ENCODE measurements at places on chromosomes 2 and 18.

- DNase-seq, result no peak
Observed at GRCh38 chr2:189582140-189582808, 1.7 kb upstream of the SLC40A1 start.

- DNase-seq, result no peak
Observed at GRCh38 chr2:20015482-20016083, 3.1 kb upstream of the MATN3 start.

- no peak for DNase-seq
Observed at GRCh38 chr2:129721236-129721635, 258.2 kb upstream of the RAB6C start.

GRCh38 chr2:144946263-144946662 is 426.3 kb upstream of the ZEB2 start:
- no peak for DNase-seq

- DNase-seq, result no peak
Observed at GRCh38 chr2:152565884-152566727, 151.2 kb downstream of the PRPF40A start.

GRCh38 chr2:189411860-189412259 is 29.4 kb upstream of the WDR75 start:
- no peak for DNase-seq

DNA sequence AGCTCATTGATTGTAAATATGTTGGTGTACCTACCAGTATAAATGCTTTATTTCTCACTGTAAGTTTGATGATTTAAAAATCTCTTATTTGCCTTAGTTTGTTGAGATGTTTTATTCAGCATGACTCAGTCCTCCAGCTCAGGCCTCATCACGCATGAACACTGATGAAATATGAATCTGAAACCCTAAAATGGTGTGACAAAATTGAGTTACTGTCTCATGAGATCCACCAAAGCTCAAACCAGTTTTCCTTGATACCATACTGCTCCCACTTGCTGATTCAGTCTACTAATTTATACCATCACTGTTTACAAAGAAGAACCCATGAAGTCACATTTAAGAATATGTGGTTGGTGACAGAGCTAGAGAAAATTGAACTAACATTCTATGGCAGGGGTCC is 524.9 kb downstream of the LRRTM4 start:
- no peak for DNase-seq

DNA sequence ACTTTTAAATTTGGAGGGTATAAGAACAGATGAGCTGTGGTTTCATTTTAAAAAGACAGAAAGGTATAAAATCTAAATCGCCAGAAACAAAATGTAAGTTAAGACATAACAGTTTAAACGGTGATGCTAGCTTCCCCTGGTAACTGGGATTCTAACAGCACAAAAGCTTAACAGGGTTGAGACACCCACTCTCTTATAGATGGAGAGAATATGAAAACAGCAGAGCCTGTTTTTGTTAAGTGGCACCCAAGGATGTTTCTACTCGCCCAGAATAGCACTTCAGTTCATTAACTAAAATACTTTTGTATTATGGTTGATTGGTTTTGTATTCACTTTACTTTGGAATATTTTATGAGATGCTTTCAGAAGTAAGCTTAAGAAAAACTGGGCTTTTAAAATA is 151.9 kb upstream of the RND3 start:
- no peak for DNase-seq

- DNase-seq, result no peak
Observed at GRCh38 chr18:51739044-51739666, 541.7 kb upstream of the MEX3C start.

GRCh38 chr2:191176801-191177438 is 26.1 kb upstream of the STAT4 start:
- DNase-seq, result no peak

GRCh38 chr2:73268366-73268829 is 15.9 kb downstream of the FBXO41 start:
- no peak for DNase-seq

GRCh38 chr2:70607121-70607561 is 53.5 kb upstream of the TGFA start:
- DNase-seq, result no peak
